ENCODE measurements at places on chromosomes 3 and 15.
A peak's percentile ranks its signal among the peaks of the same experiment; 100 is the strongest.

GRCh38 chr3:141123677-141124410 is 72.7 kb downstream of the SPSB4 start:
- DNase-seq: no peak

GRCh38 chr15:72375501-72375845 is 341 bp downstream of the HEXA start:
- no peak for DNase-seq

DNA sequence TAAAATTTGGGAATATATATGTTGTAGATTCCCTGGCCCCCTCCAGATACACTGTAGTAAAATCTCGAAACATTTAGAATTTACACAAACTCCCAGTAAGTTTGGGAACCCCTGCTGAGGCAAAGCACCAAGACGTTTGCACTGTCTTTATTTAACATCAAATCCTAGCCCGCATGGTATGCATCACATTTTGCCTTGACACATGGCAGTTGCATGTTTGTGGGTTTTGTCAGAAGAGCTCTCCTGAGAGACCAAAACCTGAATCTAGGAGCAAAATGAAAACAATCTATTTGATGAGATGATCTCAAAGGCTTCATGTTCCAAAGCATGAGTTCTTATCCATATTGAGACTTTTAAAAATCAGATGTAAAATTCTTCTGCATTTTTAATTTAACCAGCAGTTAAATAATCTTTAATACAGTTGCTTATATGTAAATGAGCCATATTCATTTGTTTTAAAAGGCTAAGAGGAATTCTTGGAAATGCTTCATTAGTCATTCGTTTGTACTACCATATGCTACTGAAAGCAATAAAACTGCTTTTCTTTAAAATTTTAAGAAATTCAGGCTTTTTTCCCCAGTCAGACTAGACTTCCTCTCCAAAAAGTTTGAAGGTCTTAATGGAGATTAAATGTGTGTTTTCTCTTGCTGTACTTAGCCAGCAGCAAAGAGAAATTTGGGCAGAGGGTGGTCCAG is 105.2 kb upstream of the BOC start:
- no peak for DNase-seq

GRCh38 chr3:123419181-123419849 is 29.6 kb downstream of the ADCY5 start:
- DNase-seq: no peak

- no peak for DNase-seq
These were observed 121.5 kb upstream of the ABHD17C start for GRCh38 chr15:80573606-80574005.

DNA sequence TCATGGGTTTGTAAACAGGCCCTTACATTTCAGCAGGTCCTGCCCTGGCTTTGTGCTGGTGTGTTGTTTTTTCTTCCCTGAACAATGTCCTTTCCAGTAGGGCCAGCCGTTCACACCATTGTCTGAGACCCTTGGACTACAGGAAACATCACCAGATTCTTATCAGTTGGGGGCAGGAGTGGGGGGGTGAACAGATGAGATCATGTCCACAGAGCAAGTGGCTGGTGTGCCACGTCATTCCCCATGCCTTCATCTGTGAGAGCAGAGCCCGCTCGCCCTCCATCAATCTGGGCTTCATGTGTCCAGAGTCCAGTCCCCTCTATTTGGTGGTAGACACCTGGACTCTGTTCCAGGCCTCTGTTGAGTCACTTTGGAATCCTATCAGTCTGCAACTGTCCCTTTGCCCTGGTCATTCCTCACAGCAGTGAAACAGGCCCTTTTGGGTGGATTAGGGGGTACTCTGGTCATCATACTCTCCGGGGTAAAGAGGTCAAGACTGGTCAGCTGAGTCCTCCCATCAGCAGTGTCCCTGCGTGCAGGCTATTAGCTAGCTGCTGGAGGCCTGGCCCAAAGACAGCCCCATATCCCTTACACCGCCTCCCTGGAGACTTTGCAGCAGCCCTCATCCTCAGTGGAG is 15.0 kb downstream of the SEMA3G start:
- DNase-seq: no peak

DNA sequence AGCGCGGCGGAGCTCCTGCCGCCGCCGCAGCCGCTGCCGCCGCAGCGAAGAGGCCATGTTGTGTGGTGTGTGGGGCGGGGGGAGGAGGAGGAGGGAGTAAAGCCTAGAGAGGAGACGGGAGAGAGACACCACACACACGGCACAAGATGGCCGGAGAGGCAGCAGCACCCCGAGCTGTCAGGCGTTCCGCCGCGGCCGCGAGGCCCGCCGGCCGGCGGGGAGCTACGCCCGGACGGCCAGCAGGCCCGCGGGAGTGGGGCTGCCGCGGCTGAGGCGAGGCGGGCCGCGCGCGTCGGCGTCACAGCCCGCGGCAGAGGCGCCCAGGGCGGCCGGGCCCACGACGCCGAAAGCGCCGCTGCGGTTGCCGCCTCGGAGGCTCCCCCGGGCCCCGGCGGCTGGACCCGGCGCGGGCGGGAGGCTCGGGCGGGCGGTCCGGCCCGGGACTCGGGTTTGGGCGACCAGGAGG is 17.4 kb upstream of the CHD2 start:
- no peak for DNase-seq

GRCh38 chr15:59687836-59688235 is 1.3 kb downstream of the BNIP2 start:
- peak; percentile 39 for DNase-seq

GRCh38 chr3:69881051-69881450 is 118.5 kb upstream of the SAMMSON start:
- no peak for DNase-seq

- no peak for DNase-seq
These were observed 75.1 kb upstream of the FBN1 start for GRCh38 chr15:48720646-48721045.

GRCh38 chr3:50649451-50649931 is 25.2 kb upstream of the DOCK3 start:
- DNase-seq: no peak

GRCh38 chr3:5054098-5054497 is 68.0 kb upstream of the ARL8B start:
- no peak for DNase-seq

GRCh38 chr15:99911816-99912215 is 178.6 kb upstream of the LYSMD4 start:
- no peak for DNase-seq

GRCh38 chr15:63389902-63390670 is 8.4 kb upstream of the CA12 start:
- DNase-seq: no peak

- no peak for DNase-seq
These were observed 75.8 kb downstream of the SQOR start for GRCh38 chr15:45710657-45711056.

DNA sequence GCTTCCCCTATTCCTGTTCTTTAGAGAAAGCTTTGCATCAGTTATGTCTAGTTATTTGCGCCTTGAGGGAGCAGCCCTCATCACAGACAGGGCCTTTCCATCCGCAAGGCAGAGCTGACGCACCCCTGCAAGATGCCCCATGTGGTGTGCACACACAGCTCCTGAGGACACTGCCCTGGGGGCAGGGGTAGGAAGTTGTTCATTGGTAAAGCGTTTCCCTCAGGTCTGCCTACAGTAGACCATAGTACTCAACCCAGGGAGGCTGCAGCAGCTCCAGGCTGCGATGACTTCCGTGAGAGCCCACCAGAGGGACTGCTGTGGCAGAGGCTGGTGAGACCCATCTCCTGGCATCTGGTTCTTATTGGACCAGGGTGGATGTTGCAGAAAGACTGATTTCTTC is 55.1 kb upstream of the PLXNA1 start:
- DNase-seq: no peak

- no peak for DNase-seq
These were observed 287.4 kb downstream of the UACA start for GRCh38 chr15:70475921-70476320.

DNA sequence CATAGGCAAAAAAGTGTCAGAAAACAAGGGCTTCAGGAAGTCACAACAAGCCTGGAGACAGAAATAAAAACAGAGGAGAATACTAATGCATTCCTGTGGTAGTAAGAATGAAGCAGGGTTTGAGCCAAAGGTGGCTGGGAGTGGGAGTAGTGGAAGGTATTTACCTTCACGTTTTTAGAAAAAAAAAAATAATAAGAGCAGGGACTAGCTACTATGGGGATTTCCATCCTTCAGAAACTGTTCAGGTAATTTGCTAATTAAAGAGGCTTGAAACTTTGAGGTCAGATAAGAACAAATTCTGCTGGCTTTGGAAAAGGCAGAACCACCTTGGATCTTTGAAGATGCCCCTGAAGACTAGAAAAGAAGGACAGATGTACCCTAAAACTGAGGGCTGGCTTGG is 18.4 kb downstream of the ILDR1 start:
- DNase-seq: no peak

DNA sequence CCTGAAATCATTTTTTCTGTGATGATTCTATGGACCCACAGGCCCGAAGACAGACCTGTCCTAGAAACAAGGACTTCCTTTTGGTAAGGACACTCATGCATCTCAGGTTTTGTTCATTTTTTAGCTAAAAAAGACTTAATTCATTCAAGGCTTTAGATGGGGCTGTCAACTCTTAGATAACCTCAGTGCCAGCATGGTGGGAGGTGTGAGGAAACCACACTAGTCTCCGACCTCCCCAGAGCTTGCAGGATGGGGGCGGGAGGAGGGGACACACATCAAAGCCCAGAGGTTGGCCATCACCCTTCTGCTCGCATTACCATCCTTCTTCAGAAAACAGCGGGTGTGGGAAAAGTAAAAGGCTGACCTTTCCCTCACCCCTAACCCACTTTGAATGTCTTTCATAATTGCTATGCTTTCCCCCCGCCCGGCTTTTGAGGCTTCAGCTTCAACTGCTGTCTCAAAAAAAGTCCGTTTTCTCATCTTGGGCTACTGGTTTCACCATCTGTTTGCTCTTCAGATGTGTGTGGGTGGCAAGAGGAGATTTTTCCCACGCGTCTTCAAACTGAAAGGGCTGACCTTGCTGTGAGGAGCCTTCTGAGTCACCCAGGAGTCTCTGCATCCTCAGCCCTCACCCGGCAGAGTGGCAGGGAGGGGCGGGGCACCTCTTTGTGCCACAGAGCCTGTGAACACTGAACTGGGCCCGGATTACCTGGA is 27.6 kb upstream of the CXCR6 start:
- DNase-seq: peak; percentile 89

DNA sequence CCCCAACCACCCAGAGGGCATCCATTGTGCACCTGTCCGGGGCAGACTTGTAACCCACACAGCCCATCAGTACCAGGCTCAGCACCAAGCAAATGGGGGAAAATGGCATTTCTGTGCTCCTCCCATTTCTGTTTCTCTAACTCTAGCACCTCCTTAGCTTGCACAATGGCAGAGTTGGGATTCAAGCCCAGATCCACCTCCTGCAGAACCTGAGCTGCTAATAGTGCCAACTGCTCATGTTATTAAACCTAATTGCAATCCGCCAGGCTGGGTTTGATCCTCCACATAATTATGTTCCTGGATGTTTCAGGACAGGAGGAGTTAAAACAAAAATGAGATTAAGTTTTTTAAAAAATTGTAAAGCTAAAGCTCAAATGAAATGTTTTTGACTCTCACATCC is 235.0 kb downstream of the OCA2 start:
- no peak for DNase-seq

DNA sequence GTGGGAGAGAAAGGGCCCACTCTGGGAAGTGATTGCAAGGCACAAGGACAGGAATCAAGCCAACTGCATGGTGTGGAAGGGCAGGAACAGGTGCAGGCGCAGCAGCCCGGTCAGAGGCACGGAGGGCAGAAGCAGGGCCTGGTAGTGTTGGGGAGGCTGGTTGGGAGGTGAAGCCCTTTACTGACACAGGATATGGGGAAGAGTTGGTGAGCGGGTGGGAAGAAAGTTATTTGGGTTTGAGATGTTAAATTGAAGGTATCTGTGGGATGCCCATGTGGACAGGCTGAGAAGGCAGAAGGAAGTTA is 83.6 kb upstream of the ABHD2 start:
- DNase-seq: no peak

DNA sequence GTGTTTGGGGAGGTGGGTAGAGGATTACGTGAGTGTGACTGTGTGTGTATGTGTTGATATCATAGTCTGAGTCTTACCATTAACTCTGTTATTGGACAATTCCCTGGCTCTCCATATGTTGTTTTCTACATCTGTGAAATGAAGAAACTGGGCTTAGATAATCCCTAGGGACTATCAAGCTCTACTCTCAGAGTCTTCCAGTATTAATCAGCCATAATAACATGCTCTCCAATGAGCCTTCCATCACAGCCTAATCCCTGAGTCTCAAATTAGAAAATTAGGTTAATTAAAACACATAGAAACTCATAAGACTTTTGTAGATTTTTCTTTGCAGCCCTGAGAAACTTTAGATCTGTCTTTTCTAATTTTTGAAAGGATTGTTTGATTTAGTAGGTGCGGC is 404.2 kb upstream of the RARB start:
- no peak for DNase-seq

DNA sequence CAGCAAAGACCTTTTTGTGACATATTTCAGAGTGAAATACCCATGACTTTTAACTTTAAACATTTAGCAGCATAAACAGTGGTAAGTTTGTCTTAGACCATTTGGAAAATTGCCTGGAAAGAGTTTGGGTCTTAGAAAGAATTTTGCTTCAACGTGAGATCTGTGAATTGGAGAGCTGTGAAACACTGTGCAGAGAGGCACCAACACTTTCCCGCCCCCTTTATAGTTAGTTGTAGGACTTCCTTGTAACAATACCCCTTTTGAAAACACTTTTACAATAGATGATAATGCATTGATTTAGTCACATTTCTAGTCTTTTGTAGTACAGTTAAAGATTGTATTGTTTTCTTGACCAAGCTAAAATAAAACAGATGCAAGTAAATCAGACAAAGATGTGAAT is 43.5 kb upstream of the MBNL1 start:
- no peak for DNase-seq

- no peak for DNase-seq
These were observed 76.5 kb downstream of the OTOL1 start for GRCh38 chr3:161573136-161573535.

DNA sequence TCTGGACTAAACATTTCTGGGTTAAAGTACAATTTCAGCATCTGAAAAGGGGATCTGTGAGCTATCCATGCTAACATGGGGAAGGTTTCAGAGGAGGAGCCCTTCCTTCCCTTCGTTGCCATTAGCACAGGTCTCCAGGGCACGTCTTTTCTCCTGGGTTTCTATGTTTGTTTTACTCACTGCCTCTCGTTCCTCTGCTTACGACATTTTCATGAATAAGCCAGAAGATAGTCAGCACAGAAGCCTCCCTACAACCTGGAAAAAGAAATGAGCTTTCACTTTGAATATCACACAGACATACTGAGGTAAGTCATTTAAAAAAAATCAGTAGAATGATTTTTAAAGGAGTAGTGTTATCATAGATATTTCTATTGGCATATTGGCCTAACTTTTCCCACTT is 117.2 kb upstream of the KCNMB2 start:
- peak; percentile 24 for DNase-seq
